ENCODE measurements at places on chromosomes 4 and X.

- DNase-seq, result no peak
These were observed 87.0 kb downstream of the GLRA2 start for GRCh38 chrX:14616301-14616700.

- DNase-seq, result no peak
These were observed 9.2 kb downstream of the MAMLD1 start for GRCh38 chrX:150372280-150372679.

GRCh38 chr4:109562457-109563239 lies 2.6 kb downstream of the MCUB start:
- DNase-seq, result no peak

GRCh38 chrX:79065696-79066095 lies 78.8 kb upstream of the GPR174 start:
- no peak for DNase-seq

- no peak for DNase-seq
These were observed 2.3 kb upstream of the NHSL2 start for GRCh38 chrX:71908387-71908786.

DNA sequence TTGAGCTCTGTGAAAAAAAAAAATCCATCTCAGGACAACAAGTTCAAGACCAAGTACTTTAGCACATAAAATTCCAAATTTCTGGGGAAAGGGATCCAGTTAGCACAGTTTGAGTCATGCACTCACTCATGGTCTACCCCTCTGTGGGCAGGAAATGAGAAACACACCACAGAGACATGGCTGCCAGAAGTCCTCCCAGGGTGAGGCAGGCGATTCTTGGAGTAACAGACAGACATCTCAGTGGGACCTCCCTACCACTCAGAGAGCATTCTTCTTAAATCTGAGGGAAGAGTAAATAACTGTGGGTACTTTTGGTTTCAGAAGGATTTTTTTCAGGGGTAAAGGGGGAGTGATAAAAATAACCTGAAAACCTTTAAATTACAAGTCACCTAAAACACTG lies 14.1 kb downstream of the CXCL1 start:
- DNase-seq, result no peak

- DNase-seq, result no peak
These were observed 78.5 kb downstream of the MSX1 start for GRCh38 chr4:4937926-4938325.

DNA sequence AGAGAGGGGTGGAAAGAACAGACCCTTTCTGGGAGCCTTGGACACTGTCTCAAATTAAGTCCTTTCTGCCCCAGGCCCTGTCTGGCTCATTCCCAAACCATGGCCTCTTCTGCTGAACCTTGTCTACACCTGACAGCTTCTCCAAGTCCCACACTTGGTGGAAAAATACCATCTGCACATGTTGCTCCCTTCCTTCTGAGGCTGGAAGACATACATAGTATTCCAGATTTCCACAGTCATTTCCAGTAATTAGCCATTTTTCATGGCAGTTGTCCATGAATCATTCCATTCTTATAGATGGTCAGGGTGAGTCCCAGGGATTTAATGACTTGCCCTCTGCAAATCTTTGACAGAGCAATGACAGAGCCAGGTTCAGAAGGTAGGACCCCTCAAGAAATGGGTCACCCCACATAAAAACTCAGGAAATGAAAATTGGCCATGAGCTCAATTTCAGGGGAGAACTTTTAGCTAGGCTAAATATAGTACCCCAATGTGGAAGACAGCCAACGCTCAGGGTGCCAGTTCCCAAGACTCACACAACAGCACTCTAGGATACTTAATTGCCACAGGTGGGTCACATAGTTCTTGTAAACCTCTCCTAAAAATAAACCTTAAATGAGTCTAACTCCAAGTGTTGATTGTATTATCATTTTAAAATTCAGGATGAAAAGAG lies 16.2 kb upstream of the DAPP1 start:
- no peak for DNase-seq

GRCh38 chrX:11435568-11435967 lies 142.4 kb downstream of the AMELX start:
- DNase-seq, result no peak

DNA sequence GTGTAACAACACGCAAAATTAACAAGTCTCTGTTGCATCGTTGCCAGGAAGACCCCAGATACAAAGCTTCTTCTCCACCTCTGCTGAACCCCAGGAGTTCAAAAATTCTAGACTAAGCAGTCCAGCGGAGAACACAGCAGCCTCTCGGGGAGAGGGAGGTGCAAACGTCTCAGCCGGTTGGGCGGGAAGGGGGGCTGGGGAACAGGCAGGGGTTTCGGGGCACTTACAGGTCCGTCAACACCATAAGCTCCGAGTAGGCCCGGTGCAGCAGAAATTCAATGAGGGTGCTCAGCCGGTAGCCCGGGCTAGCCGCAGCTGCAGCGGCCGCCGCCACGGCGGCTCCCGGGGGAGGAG lies 394 bp downstream of the MED14 start:
- no peak for DNase-seq

DNA sequence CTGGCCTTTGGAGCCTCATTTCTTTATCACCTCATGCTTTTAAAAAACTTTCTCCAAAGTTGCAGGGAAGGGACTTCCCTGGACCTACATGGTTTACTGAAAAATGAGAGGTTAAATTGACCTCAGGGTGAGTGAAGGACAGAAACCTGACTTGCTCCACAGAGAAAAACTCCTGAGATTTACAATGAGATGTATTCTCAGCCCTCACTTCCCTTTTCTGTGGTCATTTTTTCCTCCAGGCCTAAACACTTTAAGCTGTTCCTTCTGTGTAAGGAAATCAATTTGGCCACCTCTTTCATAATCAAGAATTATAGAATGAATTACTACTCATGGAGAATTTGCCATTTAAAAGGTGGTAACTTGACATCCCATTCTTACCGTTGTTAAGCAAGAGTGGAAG lies 77.9 kb downstream of the HPGD start:
- DNase-seq, result no peak

- no peak for DNase-seq
These were observed 39.0 kb upstream of the SLITRK4 start for GRCh38 chrX:143674926-143675325.

- no peak for DNase-seq
These were observed 64.1 kb downstream of the WWC2 start for GRCh38 chr4:183163135-183163534.

GRCh38 chrX:132648895-132649294 lies 160.1 kb upstream of the MBNL3 start:
- no peak for DNase-seq
